ENCODE measurements at places on chromosomes 16 and 17.
A peak's percentile ranks its signal among the peaks of the same experiment; 100 is the strongest.

DNA sequence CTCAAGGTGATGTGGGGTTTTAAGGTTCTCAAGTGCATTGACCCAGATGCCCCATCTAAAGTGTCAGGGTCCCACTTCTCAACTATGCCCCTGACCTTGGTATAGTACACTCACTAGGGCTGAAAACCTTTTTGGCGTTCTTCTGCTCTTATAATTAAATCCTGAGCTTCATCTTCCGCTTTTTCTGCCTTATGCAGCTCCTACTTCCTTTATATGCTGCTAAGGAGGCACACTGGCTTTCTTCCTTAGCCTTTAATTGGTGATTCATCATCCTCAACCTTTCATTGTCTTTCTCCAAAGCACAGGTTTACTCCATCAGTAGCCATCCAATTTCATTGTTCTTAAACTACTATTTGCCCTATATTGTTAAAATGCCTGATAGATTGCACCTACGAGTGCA, 5.3 kb upstream of the NF1 start:
- DNase-seq, result no peak

GRCh38 chr17:38892083-38892482, 22.2 kb downstream of the LASP1 start:
- DNase-seq, result no peak

- peak; percentile 53 for DNase-seq
These were observed 44.9 kb downstream of the PRSS54 start for GRCh38 chr16:58249780-58250478.

DNA sequence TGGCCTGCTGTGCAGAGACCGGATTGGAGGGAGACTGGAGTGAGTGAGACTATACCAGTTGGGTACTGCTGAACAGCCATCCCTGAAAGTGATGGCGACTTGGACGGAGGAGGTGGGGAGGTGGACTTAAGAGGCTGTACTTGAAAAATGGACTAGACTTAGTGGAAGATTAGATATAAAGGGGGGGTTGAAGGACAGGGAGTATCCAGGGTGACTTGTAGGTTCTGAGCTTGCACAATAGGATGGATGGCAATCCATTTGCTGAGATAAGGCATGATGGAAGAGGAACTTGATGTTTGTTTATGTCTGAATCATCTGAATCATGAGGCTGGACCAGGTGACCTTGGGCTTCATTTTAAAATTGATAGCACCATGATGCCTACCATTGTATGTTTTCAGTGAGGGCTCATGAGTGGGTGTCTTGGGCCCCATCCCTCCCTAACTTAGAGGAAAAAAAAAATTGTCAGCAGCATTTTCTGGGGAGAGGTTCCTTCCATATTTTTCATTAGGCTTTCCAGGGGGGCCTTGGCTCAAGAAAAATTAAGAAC, 41.2 kb downstream of the PRKCA start:
- no peak for DNase-seq

GRCh38 chr17:34389126-34389750, 26.2 kb upstream of the CCL1 start:
- DNase-seq, result no peak

- DNase-seq, result no peak
These were observed 13.2 kb downstream of the DDX42 start for GRCh38 chr17:63786971-63787711.

DNA sequence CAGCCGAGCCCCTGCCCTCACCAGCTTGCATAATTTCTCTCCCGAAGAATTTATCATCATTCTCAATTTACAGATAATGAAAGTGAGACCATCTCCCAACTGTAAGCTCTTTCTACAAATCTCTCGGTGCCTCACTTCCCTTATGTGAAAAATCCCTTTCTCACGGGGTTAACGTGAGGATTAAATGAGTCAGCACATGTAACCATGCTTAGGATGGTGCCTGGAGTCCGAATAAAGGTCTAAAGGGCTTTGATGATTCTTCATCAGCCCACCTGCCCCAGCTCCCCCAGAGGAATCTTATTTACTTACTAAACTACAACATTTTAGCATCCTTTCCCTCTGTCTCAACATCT, 24.8 kb upstream of the PIK3R6 start:
- DNase-seq, result no peak

DNA sequence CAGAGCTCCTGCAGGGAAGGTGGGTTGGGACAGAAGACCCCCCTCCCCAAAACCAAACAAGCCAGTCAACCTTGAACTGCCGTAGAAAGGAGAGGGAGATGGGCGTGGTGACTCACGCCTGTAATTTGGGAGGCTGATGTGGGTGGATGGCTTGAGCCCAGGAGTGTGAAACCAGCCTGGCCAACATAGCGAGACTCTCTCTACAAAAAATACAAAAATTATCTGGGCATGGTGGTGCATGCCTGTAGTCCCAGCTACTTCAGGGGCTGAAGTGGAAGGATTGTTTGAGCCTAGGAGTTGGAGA, 42.1 kb downstream of the NT5M start:
- no peak for DNase-seq

GRCh38 chr16:73864868-73865267, 431.7 kb upstream of the PSMD7 start:
- no peak for DNase-seq

DNA sequence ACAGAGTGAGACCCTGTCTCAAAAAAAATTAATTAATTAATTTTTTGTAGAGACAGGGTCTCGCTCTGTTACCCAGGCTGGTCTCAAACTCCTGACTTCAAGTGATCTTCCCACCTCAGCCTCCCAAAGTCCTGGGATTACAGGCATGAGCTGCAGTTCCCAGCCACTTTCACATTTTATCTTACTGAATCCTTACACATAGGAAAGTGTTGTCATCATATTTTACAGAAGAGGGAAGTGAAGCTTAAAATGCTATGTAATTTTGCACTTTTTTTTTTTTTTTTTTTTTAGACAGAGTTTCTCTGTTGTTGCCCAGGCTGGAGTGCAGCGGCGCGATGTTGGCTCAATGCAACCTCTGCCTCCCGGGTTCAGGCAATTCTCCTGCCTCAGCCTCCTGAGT, 21.1 kb upstream of the ZNF629 start:
- no peak for DNase-seq

GRCh38 chr17:2901582-2901981, 105.3 kb downstream of the RAP1GAP2 start:
- no peak for DNase-seq

DNA sequence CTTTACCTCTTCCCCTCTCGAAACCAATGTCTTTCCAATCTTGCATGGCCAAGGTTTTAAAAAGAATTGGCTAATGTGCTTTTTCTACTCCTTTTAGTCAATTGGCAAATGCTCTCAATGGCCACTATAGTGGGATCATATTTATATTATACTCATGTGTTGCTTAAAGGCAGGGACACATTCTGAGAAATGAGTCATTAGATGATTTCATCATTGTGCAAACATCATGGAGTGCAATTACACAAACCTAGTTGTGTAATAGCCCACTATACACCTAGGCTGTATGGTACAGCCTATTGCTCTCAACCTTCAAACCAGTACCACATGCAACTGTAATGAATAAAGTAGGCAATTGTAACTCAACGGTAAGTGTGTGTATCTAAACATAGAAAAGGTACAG, 180.9 kb downstream of the HS3ST3A1 start:
- peak; percentile 64 for DNase-seq

DNA sequence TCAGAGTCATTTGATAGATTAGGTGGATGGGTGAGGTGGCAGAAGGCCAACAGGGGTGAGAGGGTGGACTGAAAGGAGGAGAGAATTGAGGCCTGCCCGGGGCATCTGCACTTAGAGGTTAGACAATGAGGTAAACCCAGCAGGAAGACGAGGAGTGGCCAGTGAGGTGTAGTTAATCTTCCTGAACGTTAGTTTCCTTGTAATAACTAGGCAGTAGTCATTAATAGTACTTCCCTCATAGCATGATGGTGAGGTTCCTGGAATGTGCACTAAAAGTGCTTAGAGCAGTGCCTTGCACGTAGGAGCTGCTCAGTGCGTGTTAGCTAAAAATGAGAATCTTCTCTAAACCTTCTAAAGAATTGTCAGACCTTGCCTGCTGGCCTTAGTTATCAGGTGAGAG, 13.5 kb upstream of the KSR1 start:
- DNase-seq, result no peak

DNA sequence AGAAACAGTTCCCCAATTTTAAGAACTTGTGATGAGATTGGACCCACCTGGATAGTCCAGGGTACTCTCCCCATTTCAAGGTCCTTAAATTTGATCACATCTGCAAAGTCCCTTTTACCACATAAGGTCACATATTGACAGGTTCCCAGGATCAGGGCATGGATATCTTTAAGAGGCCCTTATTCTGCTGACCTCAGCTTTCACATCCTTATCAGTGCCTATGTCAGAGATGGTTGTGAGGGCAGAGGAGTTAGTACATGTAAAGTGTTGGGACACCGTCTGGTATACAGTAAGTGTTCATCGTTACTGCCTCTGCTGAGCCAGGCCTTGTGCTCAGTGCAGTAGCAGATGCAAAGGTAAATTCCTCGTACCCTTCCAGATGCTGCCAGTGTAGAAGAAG, 375.4 kb upstream of the ASIC2 start:
- no peak for DNase-seq

Data from fibroblast of the conjunctiva (primary cell).